ENCODE measurements at places on chromosomes 11 and 22.

DNA sequence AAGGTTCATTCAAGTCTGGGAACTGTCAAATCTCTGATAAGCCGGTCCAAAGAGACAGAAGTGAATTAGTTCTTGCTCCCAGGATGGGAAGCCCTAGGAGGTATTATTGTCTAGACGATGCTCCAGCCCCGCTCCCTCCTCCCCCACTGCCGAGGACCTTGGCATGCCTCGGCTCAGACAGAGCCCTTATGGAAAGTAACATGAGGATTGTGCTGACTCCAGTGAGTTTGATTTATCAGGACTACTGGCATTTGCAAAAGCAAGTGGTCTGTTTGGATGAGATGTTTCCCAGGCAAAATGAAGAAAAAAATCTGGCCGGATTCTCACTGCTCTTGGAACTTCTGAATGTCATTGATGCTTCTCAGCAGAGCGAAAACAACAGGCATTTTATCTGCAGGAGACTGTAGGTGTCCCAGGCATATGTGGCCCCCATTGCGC, 341.0 kb downstream of the ETS1 start:
- no peak for DNase-seq

- no peak for DNase-seq
Observed at GRCh38 chr11:34638897-34639296, 18.0 kb downstream of the EHF start.

DNA sequence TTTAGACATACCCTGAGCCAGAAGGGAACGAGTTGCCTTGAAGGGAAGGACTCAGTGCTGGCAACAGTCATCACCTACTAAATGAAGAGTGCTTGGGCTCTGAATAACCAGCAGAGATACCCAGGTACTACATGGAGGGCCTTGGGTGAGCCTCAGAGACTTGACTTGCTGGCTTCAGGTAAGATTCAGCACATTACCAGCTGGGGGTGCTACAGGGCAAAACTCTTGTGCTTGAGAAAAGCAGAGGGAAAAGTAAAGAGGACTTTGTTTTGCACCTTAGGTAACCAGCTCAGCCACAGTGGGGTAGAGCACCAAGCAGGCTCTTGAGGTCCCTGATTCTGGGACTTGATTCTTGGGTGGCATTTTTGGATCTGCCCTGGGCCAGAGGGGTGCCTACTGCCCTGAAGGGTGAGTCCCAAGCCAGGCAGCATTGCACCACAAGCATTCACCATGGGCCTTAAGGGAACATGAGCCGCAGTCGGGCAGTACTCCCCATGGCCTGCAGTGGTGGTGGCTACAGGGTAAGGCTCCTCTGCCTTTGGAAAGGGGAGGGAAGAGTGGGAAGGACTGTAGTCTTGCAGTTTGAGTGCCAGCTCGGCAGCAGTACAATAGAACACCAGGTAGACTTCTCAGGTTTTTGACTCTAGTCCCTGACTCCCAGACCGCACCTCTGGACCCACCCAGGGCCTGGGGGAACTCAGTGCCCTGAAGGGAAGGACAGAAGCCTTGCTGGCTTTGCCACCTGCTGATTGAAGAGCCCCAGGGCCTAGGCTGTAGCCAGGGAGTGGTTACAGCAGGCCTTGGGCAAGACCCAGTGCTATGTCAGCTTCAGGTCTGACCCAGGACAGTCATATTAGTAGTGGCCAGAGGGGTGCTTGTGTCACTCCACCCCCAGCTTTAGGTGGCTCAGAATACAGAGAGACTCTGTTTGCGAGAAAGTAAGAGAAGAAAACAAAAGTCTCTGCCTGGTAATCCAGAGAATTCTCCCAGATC, 22.7 kb upstream of the PLEKHA7 start:
- no peak for DNase-seq

DNA sequence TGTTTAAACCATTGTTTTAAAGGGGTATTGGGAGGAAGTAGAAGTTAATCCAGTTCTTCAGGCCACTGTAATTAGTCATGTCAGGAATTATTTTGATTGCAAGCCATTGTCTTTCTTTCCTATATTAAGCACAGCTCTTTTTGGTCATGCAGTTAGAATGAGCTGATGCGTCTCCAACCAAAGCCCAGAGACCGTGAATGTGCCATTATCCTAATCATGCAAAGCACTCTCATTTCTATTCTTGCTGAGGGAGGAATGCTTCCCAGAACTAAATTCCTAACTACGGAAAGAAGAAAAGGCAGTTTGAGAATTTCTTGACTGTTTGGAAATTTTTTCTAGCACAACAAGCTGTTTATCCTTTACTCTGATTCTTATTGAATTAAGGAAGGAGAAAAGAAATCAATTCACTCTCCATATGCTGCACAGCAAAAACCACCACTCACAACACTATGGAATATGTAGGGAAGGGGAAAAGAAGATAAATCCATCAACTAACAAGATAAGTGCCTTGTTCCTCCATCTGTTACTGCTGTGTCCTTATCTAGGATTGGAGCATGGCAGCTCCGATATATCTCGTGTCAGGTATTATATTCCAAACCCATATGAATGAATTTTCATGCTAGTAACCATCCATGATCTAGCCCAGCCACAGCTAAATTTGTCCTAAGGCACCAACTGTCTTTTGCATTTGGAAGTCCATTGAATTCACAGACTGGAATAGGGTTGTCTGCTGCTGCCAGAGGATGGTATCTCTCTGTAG, 70.8 kb downstream of the NTM start:
- DNase-seq = no peak

- DNase-seq = no peak
Observed at GRCh38 chr11:84215672-84216071, 929.5 kb upstream of the CCDC90B start.

DNA sequence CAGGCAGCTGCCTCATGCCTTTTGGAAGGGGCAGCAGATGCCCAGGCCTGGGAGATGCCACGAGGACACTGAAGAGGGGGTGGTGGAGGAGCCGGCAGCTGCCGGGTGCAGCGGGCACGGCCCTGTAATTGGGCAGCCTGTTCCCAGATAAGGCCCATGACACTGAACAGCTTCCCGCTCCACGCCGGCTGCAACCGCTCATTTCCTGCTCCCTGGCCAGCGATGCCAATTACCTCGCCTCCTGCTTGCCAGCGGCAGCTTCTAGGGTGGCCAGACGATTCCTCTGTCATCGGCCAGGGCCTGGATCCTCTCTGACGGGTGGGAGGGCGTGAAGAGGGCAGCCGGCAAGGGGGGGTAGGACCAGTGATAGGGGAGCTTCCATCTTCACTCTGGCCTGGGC, 22.8 kb downstream of the FLRT1 start:
- no peak for DNase-seq

- DNase-seq = no peak
Observed at GRCh38 chr11:61897387-61898246, 6.3 kb upstream of the FADS3 start.

DNA sequence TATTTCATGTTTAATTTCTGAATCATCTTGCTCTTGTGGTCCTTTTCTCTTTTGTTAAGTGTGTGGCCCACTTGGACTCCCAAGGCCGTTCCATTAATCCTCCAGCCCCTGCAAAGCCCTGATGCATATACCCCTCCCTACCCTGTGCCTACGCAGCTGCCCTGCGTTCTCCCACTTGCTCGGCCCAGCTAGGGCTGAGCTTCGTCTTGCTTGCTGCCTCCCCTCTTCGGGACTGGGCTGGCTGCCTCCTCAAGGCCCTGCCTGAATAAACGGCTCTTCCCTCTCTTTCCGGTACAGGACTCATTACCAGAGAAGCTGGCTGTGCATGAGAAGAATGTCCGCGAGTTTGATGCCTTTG, 28.5 kb downstream of the ARHGAP1 start:
- DNase-seq = no peak

GRCh38 chr22:19680911-19681862, 33.1 kb upstream of the SEPTIN5 start:
- DNase-seq = no peak

GRCh38 chr11:1060852-1061616, 13.6 kb upstream of the MUC2 start:
- DNase-seq = peak; percentile 54

GRCh38 chr11:69444381-69445130, 36.9 kb upstream of the LINC01488 start:
- peak; percentile 64 for DNase-seq

DNA sequence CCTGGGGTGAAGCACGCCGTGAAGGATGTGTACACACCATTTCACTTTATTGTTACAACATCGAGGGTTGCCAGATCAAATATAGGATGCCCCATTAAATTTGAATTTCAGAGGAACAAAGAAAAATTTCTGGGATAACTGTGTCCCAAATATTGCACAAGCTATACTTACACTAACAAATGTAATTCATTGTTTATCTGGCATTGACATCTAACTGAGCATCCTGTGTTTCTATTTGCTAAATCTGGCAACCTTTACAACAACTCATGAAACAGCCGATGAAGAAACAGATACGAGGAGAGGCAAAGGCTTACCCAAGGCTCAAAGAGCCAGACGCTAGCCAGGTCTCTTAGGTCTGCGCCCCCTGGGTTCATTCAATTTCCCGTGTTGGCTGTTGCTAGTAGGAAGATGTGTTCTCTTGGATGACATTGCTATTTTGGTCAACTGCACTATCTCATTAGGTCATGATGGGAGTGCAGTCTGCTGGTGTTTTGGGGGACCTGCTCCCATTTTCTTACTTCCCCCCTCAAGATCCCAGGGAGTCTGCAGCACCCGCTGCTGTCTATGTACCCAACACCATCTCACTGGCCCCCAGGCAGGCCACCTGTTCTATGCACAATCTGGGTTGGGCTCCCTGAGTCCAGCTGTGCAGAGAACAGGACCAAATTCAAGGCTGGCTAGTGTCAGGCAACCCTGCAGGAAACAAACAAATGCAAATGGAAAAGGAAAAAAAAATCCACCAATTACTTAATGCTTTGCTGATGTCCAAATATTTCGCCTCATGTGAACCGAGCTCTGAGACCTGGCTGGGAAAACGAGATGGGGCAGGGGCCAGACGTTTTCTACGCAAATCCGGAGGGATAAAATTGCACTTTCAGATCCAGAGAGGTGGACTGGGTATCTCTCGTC, 560.9 kb downstream of the MIAT start:
- DNase-seq = no peak

DNA sequence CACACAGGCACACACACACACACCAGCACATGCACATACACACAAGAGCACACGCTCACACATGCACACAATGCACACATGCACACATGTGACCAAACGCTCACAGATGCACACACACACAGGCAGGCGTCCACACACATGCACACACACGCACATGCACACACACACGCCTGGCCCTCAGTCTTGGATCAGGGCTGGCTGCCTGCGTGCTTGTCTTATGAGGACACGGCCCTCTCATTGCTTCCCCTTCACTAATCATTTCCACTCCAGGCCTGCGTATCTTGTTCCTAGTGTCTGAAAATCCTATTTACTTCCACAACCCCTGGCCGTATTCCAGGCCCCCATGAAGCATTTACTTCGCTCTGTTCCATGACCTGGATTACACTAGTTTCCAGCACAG, 740.5 kb downstream of the BRD1 start:
- no peak for DNase-seq

DNA sequence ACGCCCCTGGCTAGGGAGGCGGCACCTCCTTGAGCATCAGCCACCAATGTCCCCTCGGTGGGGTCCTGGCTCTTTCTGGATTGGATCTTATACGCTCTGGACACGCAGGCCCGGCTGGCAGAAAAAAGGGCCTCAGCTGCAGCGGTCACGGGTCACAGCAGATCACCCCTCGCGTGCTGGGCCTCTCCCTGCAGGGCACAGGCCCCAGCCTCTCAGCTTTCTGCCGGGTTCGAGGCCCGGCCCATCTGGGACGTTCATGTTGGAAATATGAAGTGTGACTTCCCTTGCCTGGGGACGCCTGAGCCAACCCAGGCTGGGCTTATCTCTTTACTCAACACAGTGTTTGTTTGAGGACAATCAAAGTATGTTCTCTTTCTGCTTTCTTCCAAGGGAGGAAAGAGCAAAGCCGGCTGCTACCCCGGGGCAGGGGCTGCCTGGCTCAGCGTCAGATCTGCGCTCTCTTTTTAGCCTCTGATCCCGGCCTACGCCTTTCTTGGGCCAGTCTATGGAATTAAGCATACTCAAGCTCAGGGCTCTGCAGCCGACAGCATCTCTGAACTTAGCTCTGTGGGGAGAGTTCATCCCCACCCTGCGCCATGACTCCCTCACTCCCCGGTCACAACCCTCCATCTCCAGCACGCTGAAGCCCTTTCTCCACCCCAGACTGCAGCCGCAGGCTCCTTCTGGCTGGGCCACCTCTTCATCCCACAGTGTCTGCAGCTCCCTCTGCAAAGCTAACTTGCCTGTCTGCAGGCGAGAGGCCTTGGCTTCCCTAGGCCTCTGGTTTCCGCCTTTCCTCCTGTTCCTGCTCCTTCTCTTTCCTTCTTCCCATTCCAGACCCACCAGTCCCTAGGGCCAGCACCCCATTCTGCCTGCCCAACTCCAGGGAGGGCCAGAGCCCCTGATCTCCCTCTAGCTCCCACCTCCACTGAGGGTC, 38.8 kb downstream of the ADAMTS15 start:
- no peak for DNase-seq

GRCh38 chr11:13008625-13009475, at the start of gene RASSF10:
RASSF10 (plus strand) TSS chr11:13009316; CDS start chr11:13009577, 261 bp downstream.
- no peak for DNase-seq

GRCh38 chr11:24934733-24935439, 438.0 kb downstream of the LUZP2 start:
- DNase-seq = no peak

GRCh38 chr11:8685820-8686219, 3.2 kb downstream of the RPL27A start:
- DNase-seq = no peak

DNA sequence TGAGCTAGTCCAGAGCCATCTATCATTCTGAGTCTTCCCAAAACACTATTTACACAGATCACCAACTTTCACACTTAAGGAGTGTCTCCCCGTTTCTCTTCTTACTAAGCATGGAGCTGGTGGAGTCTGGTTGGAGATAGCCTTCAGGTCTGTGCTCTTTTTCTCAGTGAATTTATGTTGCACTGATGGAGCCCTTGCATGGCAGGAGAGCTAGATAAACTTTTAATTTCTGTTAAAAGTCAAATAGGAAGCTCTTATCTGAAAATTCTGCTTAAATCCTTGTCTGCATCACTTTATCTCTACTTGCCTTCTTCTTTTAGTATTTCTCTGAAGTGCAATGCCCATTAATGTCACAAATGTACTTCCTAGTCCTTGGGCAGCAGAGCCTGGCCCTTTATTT, 63.4 kb downstream of the ST3GAL4 start:
- no peak for DNase-seq

DNA sequence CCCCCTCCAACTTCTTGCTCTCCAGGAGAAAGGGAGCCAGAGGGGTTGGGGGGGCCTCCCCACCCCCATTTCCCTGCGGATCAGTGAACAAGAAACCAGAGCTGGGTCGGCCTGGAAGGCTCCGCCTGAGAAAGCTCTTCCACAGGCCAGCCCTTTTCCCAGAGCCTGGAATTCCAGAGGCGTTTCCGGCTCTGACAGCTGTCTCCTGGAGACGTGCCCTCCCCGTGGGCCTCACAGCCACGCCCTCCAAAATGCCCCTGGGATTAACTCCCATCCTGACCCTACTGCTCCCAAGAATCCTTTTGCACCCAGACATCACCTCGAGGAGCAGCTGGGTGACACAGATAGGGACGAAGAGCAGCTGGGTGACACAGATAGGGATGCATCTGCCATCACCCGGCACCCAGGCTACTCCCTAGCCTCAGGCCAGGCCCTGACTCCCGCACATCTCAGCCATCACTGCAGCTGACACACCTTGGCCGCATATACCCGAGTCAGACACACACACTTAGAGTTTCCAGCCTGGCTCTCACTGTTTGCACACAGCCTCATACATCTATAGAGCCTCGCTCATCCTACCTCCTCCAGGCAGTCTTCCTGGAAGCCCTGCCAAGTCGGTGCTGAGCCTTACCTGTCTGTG, 7.6 kb upstream of the CDC42EP1 start:
- DNase-seq = no peak

- no peak for DNase-seq
Observed at GRCh38 chr22:25407226-25407858, 157.1 kb upstream of the GRK3 start.

Measured in non-pigmented ciliary epithelial cell (primary cell).